SIG-M5 (cell line): ENCODE measurements at places on chromosomes 13 and 19.

- DNase-seq, result no peak
Measured at GRCh38 chr13:55000043-55000442, 1971.4 kb downstream of the OLFM4 start.

DNA sequence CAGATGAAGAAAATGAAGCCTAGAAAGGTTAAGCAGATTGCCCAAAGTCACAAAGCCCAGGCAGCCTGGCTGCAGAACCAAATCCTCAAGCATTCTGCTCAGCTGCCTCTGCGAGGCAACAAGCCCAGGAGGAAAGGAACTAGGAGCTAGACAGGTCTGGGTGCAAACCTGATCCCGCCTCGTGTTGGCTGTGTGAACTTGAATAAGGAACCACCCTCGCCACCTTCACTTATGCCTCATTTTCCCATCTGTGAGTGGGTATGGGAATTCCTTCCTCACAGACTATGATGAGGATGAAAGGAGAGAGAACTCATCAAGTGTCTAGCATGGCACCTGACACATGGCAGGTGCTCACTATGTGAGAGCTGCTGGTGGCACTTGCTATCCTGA lies 6.6 kb downstream of the SMG9 start:
- no peak for DNase-seq

DNA sequence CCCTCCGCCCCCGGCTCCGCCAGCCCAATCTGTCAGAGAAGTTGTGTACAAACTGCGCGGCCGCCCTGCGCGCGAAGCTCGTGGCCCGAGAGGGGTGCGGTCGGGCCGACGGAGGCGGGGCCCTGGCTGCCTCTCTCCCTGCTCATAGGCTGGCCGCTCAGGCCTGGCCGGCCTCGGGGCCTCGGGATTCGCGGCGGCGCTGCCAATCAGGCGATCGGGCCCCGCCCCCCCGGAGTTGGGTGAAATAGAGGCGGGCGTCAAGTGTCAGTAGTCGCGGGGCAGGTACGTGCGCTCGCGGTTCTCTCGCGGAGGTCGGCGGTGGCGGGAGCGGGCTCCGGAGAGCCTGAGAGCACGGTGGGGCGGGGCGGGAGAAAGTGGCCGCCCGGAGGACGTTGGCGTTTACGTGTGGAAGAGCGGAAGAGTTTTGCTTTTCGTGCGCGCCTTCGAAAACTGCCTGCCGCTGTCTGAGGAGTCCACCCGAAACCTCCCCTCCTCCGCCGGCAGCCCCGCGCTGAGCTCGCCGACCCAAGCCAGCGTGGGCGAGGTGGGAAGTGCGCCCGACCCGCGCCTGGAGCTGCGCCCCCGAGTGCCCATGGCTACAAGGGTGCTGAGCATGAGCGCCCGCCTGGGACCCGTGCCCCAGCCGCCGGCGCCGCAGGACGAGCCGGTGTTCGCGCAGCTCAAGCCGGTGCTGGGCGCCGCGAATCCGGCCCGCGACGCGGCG lies at the start of gene KLF5:
Gene KLF5, plus strand, starts transcription at position 270 of the 724 bp plus-strand sequence. Its CDS starts 323 bp downstream, at position 593.
- DNase-seq, result peak; percentile 57

GRCh38 chr13:85527316-85527715 lies 271.9 kb downstream of the SLITRK6 start:
- no peak for DNase-seq

- DNase-seq, result no peak
Measured at GRCh38 chr19:8423817-8424223, 10.7 kb downstream of the MARCHF2 start.

GRCh38 chr13:37772644-37773043 lies 96.9 kb downstream of the TRPC4 start:
- no peak for DNase-seq

DNA sequence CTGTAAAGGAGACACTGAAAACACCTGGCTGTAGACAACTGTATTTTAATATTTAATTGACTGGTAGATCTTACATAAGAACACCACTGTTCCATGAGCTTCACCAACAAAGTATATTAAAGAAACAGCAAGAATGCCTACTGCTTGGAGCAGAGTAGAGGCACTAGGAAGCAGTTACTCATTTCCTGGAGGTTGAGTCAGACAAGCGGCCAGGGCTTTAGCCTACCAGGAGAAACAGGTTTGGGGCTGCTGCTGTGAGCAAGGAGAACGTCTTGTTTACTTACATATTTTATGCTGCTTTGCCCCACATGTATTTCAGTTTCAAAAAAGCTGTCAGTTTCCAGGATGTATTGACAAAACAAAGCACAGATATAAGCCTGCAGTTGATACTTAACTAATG lies 33.4 kb downstream of the ALG5 start:
- DNase-seq, result no peak

DNA sequence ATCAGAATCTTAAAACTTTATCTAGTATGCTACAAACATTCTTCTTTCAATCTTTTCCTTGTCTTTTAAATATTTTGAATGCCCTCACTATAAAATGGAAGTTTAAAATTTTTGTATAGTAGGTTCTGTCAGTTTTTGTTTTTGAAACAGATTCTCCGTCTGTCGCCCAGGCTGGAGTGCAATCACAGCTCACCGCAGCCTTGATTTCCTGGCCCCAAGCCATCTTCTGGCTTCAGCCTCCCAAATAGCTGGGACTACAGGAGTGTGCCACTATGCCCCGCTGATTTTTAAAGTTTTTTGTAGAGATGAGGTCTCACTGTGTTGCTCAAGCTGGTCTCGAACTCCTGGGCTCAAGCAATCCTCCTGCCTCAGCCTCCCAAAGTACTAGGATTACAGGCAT lies 20.7 kb downstream of the PHF11 start:
- DNase-seq, result no peak

DNA sequence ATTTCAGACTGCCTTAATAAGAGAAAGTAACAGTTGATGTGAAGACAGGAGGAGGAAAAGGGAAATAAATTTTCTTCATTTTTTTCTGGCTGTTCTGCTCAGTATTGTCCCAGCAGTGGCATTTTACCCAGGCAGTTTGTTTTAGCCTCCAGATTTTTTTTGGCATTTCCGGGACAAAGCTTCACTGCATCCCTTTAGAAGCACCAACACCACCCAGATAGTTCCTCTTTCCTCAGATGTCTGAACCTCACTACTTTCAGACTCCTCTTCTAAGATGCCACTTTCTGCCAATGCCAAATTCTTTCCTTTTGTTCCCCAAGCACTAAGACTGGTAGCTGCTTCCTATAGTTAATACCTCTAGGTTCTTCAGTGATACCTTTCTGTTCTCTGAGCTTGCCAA lies 480.1 kb upstream of the SLC10A2 start:
- no peak for DNase-seq

DNA sequence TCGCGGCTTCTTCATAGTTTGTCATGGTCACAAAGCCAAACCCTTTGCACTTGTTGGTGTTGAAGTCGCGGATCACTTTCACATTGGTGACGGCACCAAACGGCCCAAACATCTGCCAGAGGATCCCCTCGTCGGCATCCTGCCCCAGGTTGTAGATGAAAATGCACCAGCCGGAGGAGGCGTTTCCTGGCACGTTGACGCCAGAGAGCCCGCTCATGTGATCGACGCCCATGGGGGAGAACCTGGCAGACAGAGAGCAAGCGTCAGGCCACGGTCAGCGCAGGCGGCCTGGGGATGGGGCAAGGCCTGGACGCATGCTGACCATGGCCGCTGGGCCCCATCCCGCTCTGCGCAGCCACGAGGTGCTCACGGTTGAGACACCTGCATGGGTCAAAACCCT lies 20.1 kb upstream of the TIMM44 start:
- no peak for DNase-seq

DNA sequence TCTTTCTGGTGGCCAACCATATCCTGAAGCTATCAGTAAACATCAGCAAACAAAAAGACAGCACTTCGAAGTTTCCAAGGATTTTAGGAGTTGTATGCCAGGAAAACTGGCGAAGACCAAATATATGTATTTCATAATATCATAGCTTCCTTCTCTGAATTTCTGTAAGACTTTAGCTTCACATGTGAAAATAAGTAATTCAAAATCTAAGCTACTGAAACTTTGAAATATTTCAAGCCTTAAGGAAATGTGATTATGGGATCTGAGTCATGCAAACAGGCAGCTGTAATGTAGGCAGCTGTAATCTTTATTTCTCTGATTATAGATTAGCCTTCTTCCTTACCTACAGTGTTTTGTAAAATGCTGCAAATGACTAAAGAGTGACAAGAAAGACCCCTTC lies 70.7 kb upstream of the ANKRD10 start:
- DNase-seq, result no peak
